C1 segment of cervical spinal cord (tissue), 14 donors: ENCODE measurements at places on chromosomes 3 and 15.

GRCh38 chr3:21345382-21345976 lies 405.5 kb downstream of the ZNF385D start:
- no peak for DNase-seq

GRCh38 chr3:9352917-9353752 lies 9.7 kb upstream of the THUMPD3 start:
- DNase-seq, result peak; percentile 29

DNA sequence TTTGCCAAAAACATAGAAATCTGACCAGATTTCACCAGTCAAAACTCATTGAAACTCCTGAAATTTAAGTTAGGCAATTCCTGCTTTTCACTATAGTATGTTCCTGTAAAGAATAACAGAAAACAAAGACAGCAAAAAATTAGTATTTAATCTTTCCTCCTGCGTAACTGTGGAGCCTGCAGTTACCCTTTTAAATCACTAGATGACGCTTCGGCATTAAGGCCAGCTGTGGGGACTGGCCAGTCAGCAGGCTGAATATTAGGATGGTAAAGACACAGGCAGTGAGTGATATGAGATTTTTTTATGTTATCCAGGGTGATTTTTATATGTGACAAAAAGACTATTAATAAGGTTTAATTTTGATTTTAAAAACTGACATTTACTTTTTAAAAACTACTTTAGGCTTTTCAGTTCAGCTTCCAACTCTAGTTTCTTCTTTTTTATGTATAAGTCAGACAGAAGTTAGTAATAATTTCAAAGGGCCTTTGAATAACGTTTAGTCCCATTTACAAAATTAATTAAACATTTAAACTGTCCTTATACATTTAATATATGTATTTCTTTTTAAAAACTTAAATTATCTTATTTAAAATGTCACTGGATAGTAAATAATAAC lies 165.1 kb downstream of the PPM1L start:
- no peak for DNase-seq

- no peak for DNase-seq
Observed at GRCh38 chr15:90364251-90364650, 12.2 kb downstream of the ZNF774 start.

GRCh38 chr3:112984485-112984884 lies 6.3 kb upstream of the GTPBP8 start:
- no peak for DNase-seq

DNA sequence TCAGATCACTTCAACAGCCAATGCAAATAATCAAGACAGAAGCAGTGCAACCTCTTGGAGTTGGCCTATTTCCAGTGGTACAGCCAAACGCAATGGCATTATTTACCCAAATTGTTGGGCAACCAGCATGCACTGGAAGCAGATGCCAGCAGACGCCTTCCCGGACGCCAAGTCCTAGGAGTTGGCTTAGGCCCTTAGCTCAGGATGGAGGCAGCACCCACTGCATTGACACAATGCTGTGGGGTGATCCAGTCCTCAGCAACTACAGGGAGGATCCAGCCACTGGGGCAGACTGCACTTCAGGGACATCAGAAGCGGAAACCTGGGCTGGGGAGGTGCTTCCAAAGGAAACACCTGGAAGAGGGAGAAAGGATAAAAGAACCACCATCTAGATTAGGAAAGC lies 290.4 kb downstream of the FAM43A start:
- no peak for DNase-seq

DNA sequence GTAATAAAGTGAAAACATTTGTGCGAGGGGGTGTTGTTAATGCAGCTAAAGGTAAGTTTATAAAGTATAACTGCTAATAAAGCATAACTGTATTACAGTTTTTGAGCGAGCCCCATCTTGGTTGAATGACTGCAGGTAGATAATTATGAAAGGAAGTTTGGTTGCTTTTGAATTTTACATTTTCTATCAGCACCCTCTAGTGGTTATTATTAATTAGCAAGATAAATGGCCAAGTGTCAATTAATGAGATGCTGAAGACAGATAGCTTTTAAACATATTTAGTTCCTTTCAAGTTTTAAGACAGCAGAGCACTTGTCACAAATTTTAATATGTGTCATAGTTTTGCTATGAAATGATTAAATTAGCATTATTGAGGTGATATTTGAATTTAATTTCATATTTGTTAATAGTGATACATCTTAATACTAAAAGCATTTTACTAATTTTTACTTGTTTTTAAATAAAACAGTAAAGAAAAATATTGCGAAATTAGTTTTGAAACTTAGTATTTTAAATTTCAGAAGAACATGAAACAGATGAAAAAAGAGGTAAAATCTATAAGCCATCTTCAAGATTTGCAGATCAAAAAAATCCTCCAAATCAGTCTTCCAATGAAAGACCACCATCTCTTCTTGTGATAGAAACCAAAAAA lies 15.1 kb downstream of the U2SURP start:
- no peak for DNase-seq

DNA sequence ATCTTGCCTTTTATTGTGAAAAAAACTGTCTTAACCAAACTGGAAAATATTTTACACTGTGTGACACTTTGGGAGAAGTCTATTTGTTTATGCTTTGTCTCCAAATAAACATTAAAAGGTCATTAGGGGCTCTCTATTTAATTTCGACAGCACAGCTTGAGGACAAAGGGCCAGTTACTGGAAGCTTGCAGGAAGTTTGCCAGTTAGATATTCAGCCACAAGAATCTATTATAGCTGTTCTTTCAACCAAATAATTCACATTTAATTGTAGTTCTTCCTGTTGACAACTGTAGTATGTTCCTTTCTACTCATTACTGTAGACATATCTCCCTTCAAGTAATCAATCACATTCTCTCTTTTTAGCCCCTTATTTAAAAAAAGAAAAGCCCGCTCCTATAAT lies 6.1 kb downstream of the CP start:
- no peak for DNase-seq

- no peak for DNase-seq
Observed at GRCh38 chr3:24254649-24255048, 240.0 kb downstream of the THRB start.
